ENCODE measurements at places on chromosomes 16 and 17. TPM values are rescaled to one million over a fixed set of nuclear protein-coding genes. Genes with fewer than 3 reads are reported as not detected.

The TRAP1 gene
- polyA plus RNA-seq = 91.0 TPM

The CTRB2 gene
- polyA plus RNA-seq = not detected

The RNF112 gene
- polyA plus RNA-seq = 33.3 TPM

The HOXB5 gene
- not detected for polyA plus RNA-seq

The CD300LB gene
- not detected for polyA plus RNA-seq

The UBFD1 gene
- polyA plus RNA-seq = 94.3 TPM

The CPSF4L gene
- not detected for polyA plus RNA-seq

The CDRT15 gene
- not detected for polyA plus RNA-seq

The KRT23 gene
- polyA plus RNA-seq = 0.86 TPM

The ZNF385C gene
- polyA plus RNA-seq = 0.69 TPM

The TEKT5 gene
- not detected for polyA plus RNA-seq

The ACSM5 gene
- polyA plus RNA-seq = not detected

The SSTR5 gene
- polyA plus RNA-seq = not detected

The TTLL6 gene
- not detected for polyA plus RNA-seq

Measured in neural cell (in vitro differentiated cells).